Motor neuron (in vitro differentiated cells): ENCODE measurements at places on chromosomes 16 and 17.

DNA sequence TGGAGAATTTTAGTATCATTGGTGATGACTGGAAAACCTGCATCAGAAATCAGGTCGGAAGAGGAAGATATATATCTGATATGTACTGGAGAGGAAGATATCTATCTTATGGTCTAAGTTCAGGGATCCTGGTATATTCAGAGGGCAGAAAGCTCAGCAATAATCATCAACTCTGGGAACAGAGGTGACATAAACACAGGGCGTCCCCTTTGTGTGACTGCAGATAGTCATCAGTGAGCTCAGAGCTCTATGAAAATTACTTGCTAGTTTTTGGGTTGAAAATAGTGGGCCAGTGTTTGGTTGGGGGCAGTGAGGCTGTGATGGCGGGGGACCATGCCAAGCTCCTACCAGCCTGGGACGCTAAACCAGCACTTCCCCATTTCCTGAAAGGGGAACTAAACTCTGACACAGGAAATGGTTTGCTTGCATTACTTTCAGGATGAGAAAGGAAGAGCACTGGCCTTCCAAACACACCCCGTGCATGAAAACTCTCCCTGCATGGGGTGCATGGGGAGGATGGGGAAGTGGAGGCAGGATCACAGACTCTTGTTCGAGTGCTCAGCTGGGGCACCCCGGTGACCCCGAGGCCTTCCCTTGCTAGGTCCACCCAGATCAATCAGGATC, 15.8 kb downstream of the NOD2 start:
- no peak for ATAC-seq

GRCh38 chr16:2452650-2453049, 7.3 kb upstream of the TEDC2 start:
- ATAC-seq, result no peak

DNA sequence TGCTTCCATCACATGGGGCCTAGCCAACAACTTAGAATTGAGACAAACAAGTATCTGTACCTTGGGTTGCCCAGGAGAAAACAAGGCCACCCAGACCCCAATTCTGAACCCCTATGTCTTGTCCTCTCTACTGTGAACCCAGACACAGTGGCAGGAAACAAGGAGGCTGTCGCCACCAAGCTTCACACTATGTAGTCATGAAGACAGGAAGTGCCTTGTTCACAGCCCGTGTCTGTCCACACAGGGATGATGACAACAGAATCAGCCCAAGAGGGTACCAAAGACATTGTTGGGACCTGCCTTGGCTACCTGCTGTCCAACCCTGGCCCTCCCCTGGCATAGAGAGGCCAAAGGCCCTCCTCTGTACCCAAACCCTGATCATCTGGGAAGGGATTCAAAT, 84.8 kb downstream of the CDYL2 start:
- ATAC-seq, result no peak

DNA sequence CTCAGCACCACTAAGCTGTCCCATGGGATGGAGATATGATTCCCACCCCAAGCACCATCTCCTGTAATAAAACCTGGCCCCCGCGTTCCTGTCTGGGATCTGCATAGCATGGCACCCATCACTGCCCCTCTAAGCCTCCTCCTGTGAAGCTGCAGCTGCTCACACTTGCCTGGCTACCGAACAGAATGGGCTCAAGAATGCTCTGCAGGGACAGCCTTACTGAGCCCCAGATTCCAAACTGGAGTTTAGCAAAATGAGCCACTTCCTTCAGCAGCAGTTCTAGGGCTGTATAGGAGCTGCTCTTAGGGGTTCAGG, 256.1 kb downstream of the CPPED1 start:
- ATAC-seq, result no peak

DNA sequence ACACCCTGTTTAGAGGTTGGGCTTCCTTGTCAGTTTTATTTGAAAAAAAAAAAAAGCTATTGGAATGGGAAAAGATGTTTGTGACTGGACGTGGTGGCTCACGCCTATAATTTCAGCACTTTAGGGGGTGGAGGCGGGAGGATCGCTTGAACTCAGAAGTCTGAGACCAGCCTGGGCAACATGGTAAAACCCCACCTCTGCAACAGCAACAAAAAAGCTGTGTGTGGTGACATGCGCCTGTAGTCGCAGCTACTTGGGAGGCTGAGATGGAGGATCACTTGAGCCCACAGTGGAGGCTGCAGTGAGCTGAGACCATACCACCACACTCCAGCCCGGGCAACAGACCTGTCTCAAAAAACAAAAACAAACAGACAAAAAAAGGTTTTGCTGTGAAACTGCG, 66.1 kb upstream of the SIAH1 start:
- ATAC-seq, result no peak

DNA sequence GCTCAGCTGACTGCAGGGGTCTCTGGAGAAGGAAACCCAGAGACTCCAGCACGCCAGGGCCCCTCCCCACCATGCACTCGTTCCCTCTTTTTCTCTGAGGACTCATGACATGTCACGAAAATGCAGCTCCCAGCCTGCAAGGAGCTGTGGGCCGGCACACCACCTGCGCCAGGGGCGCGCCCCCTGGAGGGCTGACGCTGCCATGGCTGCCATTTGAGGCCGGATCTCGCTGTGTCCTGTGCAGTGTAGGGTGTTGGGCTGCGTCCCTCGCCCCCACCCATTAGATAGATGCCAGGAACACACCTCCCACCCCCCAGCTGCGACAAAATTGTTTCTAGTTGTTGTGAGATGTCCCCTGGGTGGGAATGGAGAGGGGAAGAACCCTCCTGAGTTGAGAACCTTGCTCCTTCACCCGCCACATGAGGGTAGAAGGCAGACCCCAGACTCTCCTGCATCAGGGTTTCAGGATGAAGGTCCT, 8.2 kb downstream of the SYNGR2 start:
- peak; percentile 85 for ATAC-seq

- ATAC-seq, result no peak
Observed at GRCh38 chr17:7124923-7125322, 10.3 kb upstream of the ASGR2 start.

DNA sequence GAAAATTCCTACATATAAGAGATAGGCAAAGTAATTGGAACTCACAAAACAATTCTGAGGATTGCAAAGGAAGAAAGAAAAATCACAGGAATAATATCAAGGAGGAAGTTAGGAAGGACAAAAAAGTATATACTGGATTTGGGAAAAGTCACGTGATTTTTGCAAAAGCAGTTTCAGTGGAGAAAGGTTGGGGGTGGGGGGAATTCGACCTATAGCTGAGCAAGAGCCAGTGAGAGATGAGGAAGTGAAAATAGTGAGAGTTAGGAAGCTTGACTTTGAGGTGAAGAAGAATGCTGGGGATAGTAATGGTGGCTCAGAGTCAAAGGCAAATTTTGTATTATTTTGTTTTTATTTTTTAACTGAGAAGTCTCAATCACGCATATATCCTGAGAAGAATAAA, 438.0 kb upstream of the PMFBP1 start:
- no peak for ATAC-seq

DNA sequence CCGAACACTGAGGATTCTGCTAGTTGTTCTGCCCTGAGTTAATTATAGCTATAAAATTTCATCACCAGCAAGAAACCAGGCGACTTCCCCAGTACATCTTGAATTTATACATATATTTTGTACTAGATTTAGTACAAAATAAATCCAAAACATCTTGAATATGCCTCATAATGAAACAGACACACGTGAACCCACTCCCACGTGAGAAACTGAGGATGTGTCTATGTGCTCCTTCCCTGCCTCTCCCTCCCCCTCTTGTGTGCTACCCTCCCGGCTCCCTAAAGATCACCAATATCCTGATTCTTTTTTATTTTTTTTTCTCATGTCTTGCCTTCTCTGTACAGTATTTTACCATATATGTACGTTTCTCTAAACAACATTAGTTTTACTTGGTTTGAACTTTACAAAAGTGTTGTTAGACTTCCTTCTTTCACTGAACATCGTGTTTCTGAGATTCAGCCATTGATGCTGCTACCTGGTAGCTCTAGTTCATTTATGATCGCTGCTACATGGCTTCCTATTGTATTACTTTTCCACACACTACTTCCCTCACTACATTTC, 1.1 kb upstream of the LCMT1 start:
- ATAC-seq, result no peak

DNA sequence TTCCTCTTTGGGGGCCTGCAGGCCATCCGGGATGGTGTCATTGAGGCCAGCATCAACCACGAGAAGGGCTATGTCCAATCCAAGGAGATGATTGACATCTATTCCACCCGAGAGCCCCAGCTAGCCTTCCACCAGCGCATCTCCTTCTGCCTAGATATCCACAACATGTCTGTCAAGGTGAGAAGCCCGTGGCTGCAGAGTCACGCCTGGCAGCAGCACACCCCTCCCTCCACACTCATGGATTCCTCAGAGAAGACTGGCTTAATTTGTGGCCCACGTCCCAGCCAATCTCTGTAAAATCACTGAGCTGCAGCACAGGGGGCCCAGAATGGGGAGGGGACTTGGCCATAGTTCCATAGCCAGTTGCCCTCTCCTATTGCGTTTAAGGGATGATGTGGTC, 15.6 kb downstream of the PSMD3 start:
- ATAC-seq, result no peak

- ATAC-seq, result no peak
Observed at GRCh38 chr16:9791556-9791955, 390.7 kb downstream of the GRIN2A start.

- no peak for ATAC-seq
Observed at GRCh38 chr17:82168568-82168967, 44.1 kb downstream of the CCDC57 start.
